ENCODE measurements at places on chromosomes 4 and X.

- peak; percentile 84 for DNase-seq
These were observed 49.9 kb downstream of the ELF4 start for GRCh38 chrX:130060122-130061069.

DNA sequence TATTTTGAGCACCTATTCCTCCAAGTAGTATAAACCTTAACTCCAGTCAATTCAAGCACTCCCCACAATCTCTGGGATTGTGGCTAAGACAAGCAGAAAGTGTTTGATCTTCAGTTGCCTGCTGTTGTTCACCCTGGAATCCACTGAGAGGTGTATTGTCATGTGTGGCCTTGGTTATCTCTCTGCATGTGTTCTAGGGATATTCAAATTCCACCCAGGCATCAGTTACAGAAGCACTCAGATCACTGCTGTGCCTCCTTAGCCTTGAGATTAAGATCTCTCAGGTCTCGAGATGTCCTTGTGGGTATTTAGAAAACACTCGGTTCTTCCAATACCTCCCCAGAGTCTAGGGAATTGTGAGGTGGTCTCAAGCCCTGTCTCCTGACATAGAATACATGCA is 213.3 kb downstream of the SMARCA1 start:
- DNase-seq: no peak

GRCh38 chr4:108400309-108400708 is 220.1 kb upstream of the RPL34 start:
- no peak for DNase-seq

- DNase-seq: no peak
These were observed 49.0 kb upstream of the ZNF157 start for GRCh38 chrX:47321386-47321785.

- no peak for DNase-seq
These were observed 18.7 kb downstream of the SETD7 start for GRCh38 chr4:139537292-139537691.

- DNase-seq: peak; percentile 59
These were observed at the start of the genes DCAF16 and NCAPG for GRCh38 chr4:17810260-17811077. Gene DCAF16, minus strand, starts transcription at chr4:17810757. Its CDS starts 6,616 bp downstream, at chr4:17804141. Gene NCAPG, plus strand, starts transcription at chr4:17810979. Its CDS starts 99 bp downstream, at chr4:17811078.

DNA sequence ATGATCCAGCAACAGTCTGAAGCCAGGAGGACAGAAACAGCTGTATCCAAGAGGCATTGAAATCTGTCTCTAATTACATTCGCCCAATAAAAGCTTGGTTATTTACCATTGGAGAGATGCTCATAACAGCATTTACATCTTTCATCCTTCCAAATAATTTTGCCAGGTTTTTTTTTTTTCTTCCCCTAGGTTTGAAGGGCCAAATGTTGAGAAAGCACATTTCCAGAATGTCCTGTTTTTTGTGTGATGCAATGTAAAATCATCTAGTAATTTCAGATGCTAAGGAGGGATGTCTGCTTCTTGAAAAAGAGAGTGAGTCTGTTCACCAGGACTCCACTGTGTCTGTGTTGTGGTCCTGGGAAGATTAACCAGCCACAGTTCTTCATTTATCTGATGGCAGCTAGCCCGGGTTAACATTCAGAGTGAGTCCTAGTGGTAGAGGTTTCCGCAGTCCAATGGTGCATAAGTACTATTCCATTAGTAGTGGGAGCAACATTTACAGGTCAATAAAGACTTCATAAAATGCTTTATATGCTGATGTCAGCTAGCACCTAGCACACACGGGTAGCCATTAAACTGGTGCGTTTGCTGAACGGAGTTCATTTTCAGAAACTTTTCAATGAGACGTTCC is 406.8 kb downstream of the STIM2 start:
- no peak for DNase-seq

DNA sequence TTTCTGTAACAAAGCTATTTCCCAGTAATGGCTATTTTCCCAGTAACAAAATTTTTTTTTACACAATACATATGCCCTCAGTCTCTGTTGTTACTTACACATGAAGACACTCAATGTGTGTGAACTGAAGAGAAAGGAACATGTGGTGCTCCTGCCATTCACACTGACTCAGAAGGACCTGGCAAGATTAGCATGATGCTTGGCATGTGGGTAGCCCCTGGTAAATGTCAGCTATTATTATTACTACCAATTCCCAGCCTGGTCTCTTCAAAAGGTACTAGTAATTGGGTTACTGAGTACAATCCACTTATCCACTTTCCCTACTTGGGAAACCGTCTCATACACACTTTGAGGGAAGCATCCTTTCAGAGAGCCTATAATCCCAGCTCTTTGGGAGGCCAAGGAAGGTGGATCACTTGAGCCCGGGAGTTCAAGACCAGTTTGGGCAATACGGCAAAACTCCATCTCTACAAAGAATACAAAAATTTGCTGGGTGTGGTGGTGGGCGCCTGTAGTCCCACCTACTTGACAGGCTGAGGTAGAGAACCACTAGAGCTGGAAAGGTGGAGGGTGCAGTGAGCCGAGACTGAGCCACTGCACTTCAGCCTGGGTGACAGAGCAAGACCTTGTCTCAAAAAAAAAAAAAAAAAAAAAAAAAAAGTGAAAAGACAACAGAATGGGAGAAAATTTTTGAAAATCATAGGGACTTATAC is 14.6 kb downstream of the RBBP7 start:
- no peak for DNase-seq

DNA sequence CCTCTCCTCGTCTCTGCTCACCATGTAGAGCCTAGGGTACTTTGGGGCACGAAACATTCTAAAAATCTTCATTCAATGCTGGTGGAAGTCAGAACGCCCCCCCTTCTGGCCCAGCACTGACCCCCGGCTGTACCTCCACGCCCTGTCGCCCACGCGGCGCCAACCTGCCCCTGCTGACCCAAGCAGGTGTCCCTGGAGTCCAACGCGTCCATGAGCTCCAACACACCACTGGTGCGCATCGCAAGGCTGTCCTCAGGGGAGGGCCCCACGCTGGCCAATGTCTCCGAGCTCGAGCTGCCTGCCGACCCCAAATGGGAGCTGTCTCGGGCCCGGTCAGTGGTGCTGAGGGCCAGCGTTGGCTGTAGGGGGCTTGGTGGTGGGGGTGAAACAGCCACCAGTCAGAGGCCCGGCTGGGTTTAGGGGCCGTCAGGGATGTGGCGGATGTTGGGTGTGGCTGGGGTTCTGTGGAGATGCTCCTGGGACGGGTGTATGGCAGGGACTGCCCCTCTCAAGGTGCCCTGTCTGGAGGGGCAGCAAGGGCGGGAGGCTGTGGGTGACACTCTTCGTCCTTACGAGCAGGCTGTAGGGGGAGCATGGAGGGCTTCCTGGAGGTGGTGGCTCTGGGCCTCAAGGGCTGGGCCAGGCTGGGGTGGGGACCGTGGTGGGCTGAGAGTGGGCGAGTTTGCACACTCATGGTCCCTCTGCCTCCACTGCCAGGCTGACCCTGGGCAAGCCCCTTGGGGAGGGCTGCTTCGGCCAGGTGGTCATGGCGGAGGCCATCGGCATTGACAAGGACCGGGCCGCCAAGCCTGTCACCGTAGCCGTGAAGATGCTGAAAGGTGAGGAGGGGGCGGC is 11.8 kb downstream of the FGFR3 start:
- DNase-seq: no peak

DNA sequence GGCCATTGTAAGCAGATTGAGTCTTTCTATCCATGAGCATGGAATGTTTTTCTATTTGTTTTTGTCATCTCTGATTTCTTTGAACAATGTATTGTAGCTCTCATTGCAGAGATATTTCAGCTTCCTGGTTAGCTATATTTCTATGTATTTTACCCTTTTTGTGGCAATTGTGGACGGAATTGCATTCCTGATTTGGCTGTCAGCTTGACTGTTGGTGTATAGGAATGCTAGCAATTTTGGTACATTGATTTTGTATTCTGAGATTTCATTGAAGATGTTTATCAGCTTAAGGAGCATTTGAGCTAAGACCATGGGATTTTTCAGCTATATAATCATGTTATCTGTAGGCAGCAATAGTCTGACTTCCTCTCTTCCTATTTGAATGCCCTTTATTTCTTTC is 154.6 kb downstream of the GUCY2F start:
- no peak for DNase-seq

DNA sequence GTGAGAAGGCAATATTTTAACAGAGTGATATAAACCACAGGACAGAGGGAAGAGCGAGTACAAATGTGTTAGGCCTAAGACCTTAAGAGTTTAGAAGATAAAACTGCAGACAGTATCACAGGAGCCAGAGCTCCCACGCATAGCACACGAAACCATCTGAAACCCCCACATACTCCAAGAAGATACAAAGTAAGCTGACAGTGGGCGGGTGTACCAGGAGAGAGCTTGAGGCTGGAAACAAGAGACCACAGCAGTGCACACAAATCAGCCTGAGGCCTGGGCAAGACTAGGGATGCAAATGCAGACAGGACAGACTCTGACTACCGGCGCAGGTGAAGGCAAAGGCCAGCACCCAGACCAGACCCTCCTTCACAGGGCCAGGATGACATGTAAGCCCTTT is 54.1 kb upstream of the ARHGAP24 start:
- no peak for DNase-seq

DNA sequence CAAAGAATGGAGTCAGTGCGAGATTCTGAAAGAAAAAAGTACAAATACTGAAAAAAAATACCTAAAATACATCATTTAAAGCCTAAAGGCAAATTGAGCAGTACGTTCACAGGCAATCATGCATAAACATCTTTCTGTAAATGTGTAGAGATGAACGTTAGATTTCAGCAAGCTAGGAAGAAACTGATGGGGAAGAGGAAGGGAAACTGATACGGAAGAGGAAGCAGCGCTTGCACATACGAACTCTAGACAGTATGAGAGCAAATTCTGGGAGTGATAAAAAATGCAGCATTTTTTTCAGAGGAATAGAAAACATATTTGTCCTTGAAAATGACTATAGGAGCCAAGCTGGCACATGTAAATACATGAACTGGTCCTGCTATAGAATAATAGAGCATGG is 9.4 kb downstream of the ANKRD50 start:
- DNase-seq: no peak

- no peak for DNase-seq
These were observed 33.8 kb downstream of the THOC2 start for GRCh38 chrX:123698979-123699520.

DNA sequence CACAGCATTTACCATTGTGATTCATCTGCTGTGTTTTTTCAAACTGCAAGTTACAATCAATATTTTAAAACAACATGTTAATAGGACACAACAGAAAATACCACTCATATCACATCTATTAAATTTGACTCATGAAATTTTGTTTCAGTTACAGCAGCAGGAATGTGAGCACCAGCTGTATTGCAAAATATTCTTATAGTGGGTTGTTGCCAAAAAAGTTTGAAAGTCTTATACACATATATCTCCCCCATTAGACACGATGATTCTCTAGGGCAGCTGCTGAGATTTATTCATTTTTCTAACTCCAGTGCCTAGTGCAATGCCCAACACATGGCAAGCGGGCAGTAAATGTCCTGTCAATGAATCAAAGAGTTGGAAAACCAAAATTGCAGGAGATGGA is 26.6 kb upstream of the NKX3-2 start:
- no peak for DNase-seq

DNA sequence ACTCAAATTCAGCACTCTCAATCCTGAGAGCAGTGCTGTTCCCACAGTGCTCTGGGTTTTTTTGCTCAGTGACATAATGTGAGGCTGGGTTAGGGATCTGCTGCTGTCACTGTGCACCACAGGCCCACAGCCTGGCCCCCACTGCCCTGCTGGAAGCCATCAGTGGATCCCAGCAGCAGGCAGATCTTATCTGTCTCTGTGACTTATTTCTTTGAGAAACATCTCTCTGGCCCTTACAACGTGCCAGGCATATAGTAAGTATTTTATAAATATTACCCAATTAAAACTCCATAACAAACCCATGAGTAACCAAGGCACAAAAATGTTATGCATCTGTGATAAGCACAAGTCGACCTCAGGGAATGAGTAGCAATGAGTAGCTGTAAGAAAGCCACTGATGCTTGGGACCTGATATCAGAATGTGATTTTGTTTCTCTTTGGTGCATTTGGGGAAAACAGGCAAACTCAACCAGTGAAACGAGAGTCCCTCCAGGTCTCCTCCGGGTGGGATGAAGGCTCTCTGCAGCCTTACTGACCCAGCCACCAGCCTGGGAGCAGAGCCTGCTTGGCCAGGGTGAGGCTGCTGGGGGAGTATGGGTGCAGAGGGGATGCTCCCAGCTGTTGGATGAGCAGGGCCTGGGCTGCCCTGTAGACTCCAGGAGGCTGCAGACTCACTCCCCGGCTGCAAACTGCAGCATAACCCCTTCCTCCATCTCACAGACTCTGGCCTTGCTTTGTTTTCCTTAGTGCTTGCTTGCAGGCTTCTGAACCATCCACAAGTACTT is 172.7 kb upstream of the LNX1 start:
- DNase-seq: peak; percentile 12

- DNase-seq: no peak
These were observed 1536.4 kb upstream of the TENM3 start for GRCh38 chr4:180706766-180707165.

DNA sequence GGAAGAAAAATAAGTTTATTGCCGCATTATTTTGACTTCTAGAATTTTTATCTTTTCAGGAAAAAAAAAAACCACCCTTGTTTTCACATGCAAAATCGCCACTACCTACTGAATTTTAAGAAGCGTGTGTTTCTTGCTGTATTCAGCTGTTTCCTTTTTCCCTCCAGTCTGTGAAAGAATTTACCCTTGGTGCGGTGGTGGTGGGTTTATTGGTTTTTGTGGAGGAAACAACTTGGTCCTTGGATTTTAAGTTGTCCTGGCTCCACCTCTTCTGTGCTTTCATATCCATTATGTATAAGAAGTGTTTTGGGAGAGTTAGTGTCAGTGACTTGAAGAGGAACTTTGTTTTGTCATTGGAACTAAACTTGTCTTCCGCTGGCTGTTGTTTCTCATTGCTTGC is 8.1 kb downstream of the RAPGEF2 start:
- no peak for DNase-seq

DNA sequence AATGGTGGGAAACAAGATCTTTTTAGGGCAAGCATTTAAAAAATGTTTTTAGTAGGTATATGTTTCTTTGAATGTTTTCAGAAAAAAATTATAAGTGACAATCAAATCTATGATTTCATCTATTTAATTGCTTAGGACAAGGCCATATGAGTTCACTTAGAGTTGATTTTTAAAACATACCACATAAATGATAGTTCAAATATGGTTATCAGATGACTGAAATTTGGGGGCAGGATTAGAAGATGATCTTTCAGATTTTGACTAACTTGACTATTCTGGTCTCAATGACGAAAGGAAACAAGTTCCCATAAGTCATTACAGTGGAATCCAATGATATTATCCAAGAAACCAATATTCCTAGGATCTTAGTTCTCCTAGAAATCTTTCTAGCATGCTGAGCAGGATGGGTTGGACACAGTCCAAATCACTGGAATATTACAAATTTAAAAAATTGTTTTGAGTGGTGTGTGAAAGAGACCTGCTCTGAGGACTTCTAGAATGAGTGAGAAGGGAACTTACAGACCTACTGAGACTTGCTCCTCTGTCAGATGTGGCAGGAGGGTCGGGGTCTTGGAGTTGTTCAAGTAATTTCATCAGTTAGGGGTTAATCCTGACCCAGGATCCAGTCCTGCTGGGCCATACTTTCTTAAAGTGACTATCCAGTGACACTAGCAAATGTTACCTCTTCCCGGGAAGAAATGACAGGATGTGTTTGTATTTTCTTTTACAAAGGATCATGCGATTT is 20.0 kb downstream of the RHOH start:
- DNase-seq: no peak

Measured in H54 (cell line).